Myocyte (in vitro differentiated cells): ENCODE measurements at places on chromosomes 7 and 10. TPM values are rescaled to one million over a fixed set of nuclear protein-coding genes. Genes with fewer than 3 reads are reported as not detected.
A peak's percentile ranks its signal among the peaks of the same experiment; 100 is the strongest.

The FAM25C gene
- not detected in 2 replicates for total RNA-seq

DNA sequence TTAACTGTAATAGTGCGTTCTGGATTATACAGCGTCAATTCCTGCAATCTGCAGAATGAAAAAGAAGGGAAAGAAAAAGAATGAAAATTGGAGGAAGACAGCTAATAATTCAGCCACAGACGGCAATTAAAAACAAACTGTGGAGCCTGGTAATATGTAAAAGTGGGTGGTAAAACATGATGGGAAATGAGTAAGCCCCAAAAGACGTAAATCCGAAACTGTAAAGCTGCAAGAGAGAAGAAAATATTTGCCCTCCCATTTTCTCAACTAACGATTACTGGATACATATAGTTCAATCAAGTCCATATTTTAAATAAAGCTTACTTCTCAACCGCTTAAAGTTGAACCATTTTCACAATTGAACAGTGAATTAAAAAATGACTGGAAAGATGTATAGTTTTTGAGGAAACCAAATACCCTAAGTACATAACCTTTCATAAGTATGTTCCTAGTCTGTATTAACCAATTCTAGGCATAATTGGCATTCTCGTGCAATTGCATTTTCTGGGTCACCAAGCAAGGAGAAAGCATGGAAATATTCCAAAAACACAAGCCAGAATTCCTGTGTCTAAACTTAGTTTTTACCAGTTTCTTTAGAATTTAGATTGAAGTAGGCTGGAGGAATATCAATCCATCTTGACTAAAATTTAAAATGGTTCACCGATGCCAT lies 44.8 kb downstream of the MALSU1 start:
- DNase-seq, result no peak

DNA sequence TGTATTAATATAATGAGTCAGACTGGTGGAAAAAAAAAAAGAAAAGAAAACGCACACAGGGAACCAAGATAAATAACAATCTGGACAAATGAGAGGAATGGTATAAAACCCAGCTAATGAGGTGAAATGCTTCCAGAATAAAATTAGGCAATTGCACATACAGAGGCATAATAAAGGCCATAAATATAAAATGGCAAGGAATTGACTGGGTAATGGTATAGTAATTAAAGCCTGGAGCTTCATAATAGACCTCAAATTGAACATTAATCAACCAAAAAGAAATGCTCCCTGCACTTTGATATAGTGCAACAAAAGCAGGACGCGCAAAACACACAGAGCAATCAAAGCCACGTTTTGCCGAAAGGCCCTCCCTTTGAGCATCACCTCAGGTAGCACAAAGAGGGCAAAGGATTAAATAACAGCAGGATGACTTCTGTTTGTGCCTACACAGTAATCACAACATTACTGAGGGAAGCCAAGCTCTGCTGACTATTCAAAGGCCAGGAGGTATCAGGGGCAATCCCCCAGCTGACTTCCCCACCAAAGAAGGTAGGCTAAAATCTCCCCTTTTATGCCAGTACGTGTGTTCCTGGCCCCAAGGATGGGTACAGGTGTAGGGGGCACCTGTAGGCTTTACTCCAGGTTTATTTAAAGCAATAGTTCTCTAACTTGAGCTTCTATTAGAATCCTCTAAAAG lies 343.7 kb downstream of the ELMO1 start:
- DNase-seq, result no peak

The PON1 gene
- total RNA-seq, result not detected in 2 replicates

DNA sequence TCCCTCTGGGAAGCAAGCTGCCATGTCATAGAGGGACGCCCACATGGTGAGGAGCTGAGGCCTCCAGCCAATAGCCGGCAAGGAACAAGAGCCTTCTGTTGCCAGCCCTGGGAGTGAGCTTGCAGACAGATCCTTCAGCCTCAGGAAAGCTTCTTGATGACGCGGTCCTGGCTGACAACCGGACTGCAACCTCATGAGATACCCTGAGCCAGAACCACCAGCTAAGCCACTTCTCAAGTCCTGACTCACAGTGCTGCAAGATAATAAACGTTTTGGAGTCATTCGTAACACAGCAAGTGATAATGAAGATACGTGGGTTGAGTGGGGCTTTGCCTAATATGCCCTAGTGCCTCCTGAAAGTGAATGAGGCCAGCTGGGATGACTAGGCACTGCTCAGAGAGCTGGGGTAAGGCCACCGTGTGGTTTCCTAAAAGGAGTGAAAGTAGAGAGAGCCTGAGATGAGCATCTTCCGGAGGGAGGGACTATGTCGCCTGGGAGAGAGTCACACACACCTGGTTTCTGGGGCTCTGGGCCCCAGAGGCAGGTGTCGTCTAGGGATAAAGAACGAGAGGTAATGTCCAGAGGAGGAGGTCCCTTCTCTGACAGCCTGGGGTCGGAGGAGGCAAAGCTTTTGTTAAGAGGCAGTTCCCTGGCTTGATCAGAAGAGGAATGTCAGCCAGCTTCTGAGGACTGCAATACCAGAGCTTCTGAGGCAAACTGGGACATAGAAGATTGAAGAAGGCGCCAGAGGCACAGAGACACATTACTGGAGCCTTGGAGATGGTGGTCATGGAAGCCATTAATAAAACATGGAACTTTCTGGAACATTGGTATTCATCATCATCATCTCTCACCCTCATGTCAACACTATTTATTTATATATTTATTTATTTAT lies 53.6 kb downstream of the PYROXD2 start:
- peak; percentile 98 for DNase-seq

The ZNF365 gene
- 1.4 and 2.9 TPM in 2 replicates for total RNA-seq

DNA sequence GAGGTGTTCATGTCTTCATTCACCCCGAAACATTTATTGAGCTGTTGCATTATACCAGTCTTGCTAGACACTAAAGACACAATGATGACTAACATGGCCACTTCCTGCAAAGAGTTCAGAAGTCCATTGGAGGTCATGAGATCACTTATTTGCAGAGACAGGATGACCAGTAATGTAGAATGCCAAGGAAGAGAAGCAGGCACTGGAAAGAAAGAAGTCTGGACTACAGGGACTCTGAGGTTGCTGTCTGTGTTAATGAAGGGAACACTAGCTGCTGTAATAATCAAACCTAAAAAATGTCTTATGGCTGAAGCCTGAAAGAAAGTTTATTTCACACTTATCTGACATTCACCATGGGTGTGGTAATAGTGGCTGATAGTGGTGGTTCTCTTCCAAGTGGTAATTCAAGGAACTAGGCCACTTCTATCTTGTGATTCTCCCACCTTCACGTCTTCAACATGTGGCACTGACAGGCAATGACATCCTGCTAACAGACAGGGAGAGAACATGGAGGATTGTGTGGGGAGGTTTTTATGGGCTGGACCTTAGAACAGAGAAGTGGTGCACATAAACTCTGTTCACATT lies 89.2 kb upstream of the MKLN1 start:
- peak; percentile 48 for DNase-seq

DNA sequence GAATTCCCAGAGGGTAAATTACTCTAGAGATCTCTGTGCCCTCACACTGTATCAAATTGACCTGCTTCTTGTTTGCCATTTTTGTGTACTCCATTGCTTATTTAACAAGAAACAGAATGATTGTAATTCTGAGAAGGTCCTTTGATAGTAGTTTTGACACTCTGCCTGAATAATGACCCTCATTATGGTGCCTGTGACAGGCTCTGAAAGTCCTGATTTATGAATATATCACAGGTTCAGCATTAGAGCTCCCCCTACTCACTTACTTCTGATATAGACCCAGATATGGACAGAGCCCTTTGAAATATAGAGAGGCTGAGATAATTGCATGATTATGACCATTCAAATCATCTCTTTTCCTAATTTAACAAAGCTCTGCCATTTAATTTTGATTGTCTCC lies 465.2 kb downstream of the MDFIC start:
- DNase-seq, result no peak

- DNase-seq, result peak; percentile 10
These were observed 236.5 kb downstream of the RELN start for GRCh38 chr7:103752995-103753394.

The GDF2 gene
- total RNA-seq, result not detected in 2 replicates

DNA sequence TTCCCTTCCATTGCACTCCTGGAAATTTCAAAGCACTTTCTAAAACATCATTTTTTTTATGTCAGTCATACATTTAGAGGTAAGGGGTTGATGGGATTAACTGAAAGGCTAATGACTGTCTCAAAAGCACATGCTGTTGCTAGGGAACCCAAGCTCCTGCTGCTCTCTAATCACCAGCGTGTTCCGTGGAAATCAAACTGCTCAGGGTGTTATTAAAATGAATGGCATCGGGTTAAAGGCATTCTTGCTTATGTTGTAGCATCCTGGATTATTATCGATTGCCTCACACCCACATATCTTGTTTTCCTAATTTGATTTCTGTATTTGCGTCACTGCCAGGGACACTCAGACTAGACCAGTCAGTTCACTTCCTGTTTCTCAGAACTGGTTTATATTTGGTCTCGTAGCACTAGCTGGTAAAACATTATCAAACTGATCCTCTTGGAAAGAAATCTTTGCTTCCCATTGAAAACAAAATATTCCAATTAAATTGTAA lies 216.5 kb upstream of the MKLN1 start:
- peak; percentile 48 for DNase-seq

The RARRES2 gene
- 202 and 252 TPM in 2 replicates for total RNA-seq

- no peak for DNase-seq
These were observed 55.2 kb downstream of the NRP1 start for GRCh38 chr10:33279276-33279675.

- no peak for DNase-seq
These were observed 21.9 kb downstream of the CACNB2 start for GRCh38 chr10:18162021-18162627.

The MSMB gene
- total RNA-seq, result not detected in 2 replicates

GRCh38 chr7:2028733-2029132 lies 204.0 kb downstream of the MAD1L1 start:
- DNase-seq, result no peak

GRCh38 chr10:110081911-110082310 lies 74.1 kb downstream of the ADD3 start:
- peak; percentile 53 for DNase-seq

The TAS2R41 gene
- not detected in 2 replicates for total RNA-seq

DNA sequence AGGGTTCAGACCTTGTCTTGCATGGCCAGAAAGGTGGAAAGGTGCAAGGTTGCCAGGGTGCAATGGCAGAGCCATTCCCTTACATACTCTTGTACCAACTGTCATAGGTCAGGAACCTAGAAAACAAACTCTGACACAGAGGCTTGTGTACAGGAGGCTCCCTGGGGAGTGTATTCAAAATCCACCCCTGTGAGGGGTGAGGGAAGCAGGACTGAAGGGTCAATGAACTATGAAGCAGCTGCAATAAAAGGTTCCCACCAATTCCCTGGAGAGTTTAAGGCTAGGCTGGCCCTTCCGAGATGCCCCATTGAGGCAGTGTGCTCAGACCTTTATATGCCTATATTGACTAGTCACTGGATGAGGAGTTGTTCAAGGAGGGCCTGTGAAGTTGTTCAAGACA lies 13.9 kb upstream of the CUZD1 start:
- DNase-seq, result peak; percentile 53
